ENCODE measurements at places on chromosomes 6 and 20. TPM values are rescaled to one million over a fixed set of nuclear protein-coding genes. Genes with fewer than 3 reads are reported as not detected.

Gene HCRTR2
- total RNA-seq, result not detected

Gene GDAP1L1
- not detected for total RNA-seq

Gene CRISP3
- total RNA-seq, result not detected

Gene LY86
- 2.2 TPM for total RNA-seq

Gene GATA5
- not detected for total RNA-seq

Gene HSPA12B
- total RNA-seq, result not detected

Gene RIPPLY2
- total RNA-seq, result not detected

Gene CLDN20
- not detected for total RNA-seq
